Activated naive CD8-positive, alpha-beta T cell treated with anti-CD3 and anti-CD28 coated beads, Interleukin-2, amount 10 ng/mL, durations not matched to agents 7 days and 5 days (primary cell): ENCODE measurements at places on chromosomes 13 and 19. TPM values are rescaled to one million over a fixed set of nuclear protein-coding genes. Genes with fewer than 3 reads are reported as not detected.

The RUBCNL gene
- 1.1 TPM for total RNA-seq

The VAV1 gene
- total RNA-seq: 108 TPM

GRCh38 chr13:106690779-106691178, 122.8 kb upstream of the ARGLU1 start:
- H3K36me3 ChIP-seq: no peaks in the 10 kb centered on the region
- no peak for DNase-seq
- no peak overlapping the region for H3K4me3 ChIP-seq
- H3K27me3 ChIP-seq: peaks cover 3% of the 10 kb centered on the region
- no peak overlapping the region for H3K27ac ChIP-seq

- H3K4me1 ChIP-seq: peaks cover 25% of the 10 kb centered on the region
- H3K36me3 ChIP-seq: peaks cover 33% of the 10 kb centered on the region
- H3K27me3 ChIP-seq: no peaks in the 10 kb centered on the region
- H3K4me3 ChIP-seq: no peak overlapping the region
- H3K27ac ChIP-seq: no peak overlapping the region
- no peak for DNase-seq
Measured at GRCh38 chr19:49920624-49921363, 8.2 kb upstream of the ATF5 start.

- H3K36me3 ChIP-seq: no peaks in the 10 kb centered on the region
- no peak for DNase-seq
- no peaks in the 10 kb centered on the region for H3K27me3 ChIP-seq
- H3K4me3 ChIP-seq: no peak overlapping the region
Measured at GRCh38 chr13:54175466-54175865, 1146.9 kb downstream of the OLFM4 start.

- H3K27me3 ChIP-seq: peaks cover 2% of the 10 kb centered on the region
- H3K27ac ChIP-seq: no peak overlapping the region
- no peak for DNase-seq
- H3K4me1 ChIP-seq: peaks cover 3% of the 10 kb centered on the region
- H3K36me3 ChIP-seq: peaks cover 20% of the 10 kb centered on the region
Measured at GRCh38 chr13:60051754-60052285, 111.9 kb downstream of the DIAPH3 start.

DNA sequence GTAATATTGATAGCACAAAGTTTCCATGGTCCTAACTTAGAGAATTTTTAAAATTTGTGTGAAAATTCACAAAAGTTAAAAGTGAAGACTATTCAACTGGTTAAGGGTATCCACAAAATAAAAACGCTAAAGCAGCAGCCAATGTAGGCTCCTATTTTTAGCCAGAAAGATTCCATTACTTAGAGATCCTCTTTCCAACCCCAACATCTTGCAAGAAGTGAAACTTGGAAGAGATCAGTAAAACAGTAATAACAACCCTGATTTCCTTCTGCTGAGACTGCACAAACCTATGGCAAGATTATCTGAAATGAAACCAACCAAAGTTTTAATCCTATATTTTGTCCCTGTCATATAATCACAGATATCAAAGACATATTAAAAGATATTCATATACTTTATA, 8.5 kb downstream of the TBC1D4 start:
- no peak overlapping the region for H3K4me3 ChIP-seq
- H3K27ac ChIP-seq: no peak overlapping the region
- peaks cover 24% of the 10 kb centered on the region for H3K27me3 ChIP-seq
- no peak for DNase-seq
- H3K4me1 ChIP-seq: no peaks in the 10 kb centered on the region
- no peaks in the 10 kb centered on the region for H3K36me3 ChIP-seq

DNA sequence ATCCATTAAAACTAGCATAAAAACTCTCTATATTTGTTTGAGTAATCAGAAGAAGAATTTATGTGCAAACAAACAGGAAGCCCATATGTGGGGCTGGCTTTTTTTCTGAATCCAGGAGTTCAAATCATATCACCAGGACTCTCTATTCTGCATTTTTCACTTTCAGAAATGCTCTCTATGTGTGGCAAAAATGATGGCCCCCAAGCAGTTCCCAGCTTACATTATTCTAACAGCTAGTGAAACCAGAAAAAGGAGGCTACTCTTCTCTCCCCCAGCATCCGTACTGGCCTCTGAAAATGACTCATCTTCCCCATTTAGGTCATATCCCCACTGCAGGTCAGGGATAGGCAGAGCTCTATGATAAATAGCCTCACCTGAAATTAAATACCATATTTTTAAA, 20.4 kb downstream of the RBM26 start:
- peak overlapping the region; percentile 28 for H3K4me3 ChIP-seq
- H3K4me1 ChIP-seq: peaks cover 36% of the 10 kb centered on the region

DNA sequence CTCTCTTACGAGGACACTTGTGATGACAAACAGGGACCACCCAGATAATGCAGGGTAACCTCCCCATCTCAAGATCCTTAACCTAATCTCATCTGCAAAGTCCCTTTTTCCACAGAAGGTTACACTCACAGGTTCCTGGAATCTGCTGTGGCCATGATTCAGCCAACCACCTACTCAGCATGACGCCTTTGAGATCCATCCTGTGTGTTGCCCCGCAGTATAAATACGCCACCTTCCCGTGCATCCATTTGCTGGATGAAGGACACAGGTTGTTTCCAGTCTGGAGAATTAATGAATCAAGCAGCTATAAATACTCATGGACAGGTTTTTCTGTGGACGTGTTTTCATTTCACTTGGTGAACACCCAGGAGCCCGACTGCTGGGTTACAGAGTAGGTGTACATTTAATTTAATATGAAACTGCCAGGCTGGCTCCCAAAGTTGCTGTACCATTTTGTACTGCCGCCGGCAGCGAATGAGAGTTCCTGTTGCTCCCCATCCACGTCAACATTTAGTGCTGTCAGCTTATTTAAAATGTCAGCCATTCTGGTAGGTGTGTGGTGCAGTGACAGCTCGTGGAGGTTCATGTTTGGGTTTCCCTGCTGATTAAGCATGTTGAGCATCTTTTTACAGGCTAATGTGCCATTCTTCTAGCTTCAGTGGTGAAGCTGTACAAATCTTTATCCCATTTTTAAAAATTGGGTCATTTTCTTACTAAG, 40.2 kb downstream of the ELL start:
- peak overlapping the region; percentile 11 for H3K27ac ChIP-seq
- H3K36me3 ChIP-seq: no peaks in the 10 kb centered on the region
- no peak for DNase-seq
- peaks cover 53% of the 10 kb centered on the region for H3K4me1 ChIP-seq

- H3K4me1 ChIP-seq: peaks cover 28% of the 10 kb centered on the region
- peaks cover 27% of the 10 kb centered on the region for H3K27me3 ChIP-seq
- peaks cover 51% of the 10 kb centered on the region for H3K36me3 ChIP-seq
- no peak overlapping the region for H3K27ac ChIP-seq
- DNase-seq: no peak
Measured at GRCh38 chr13:48556817-48557216, 23.9 kb upstream of the RCBTB2 start.

DNA sequence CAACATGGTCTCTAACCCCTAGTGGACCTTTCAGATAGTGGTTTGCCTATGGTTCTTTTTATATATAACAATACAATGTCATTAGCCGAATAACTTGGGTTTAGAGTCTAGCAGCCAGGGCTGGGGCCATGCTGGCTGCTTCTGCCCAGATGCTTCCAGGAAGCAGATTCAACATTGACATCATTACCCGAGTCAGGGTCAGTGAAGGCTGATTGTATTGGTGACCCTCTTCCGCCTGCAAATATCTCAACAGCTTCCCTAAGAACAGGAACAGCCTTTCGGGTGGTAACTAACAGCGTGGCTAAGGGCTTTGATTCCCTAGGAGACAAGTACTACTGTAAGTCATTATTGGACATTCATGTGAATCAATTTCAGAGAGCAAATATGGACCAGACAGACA, 476.4 kb downstream of the UQCRFS1 start:
- peak overlapping the region; percentile 77 for H3K27ac ChIP-seq
- peak overlapping the region; percentile 31 for H3K4me3 ChIP-seq
- H3K4me1 ChIP-seq: peaks cover 4% of the 10 kb centered on the region
- DNase-seq: no peak

- peaks cover 8% of the 10 kb centered on the region for H3K4me1 ChIP-seq
- no peak overlapping the region for H3K27ac ChIP-seq
- no peak overlapping the region for H3K4me3 ChIP-seq
Measured at GRCh38 chr19:48745208-48745995, 1.3 kb downstream of the IZUMO1 start.

GRCh38 chr19:1254081-1254527, 5.7 kb downstream of the MIDN start:
- H3K36me3 ChIP-seq: peaks cover 17% of the 10 kb centered on the region
- H3K27me3 ChIP-seq: no peaks in the 10 kb centered on the region
- no peak overlapping the region for H3K27ac ChIP-seq
- peaks cover 21% of the 10 kb centered on the region for H3K4me1 ChIP-seq
